ENCODE measurements at places on chromosomes 16 and 17.

DNA sequence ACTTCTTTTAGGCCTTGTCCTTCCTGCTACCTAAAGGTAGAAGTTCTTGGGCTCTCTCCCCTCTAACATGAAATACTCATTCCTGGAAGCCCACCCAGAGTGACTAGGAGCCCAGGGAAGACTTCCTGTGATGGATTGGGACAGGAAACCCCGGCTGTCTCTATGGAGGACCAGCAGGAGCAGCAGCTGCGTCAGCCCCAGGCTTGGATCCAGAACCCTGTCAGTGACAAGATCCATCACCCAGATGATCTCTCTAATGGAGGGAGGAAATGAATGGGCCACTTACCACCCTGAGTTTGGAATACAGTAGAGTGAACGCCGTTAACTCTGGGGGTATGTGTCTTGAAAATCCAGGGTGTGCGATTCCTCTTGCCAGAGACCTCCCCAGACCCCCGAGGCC is 195.7 kb upstream of the WSCD1 start:
- no peak for DNase-seq

- no peak for DNase-seq
Observed at GRCh38 chr17:71500761-71501555, 619.9 kb upstream of the SOX9 start.

- DNase-seq, result no peak
Observed at GRCh38 chr17:27793906-27794569, 6.3 kb downstream of the NOS2 start.

DNA sequence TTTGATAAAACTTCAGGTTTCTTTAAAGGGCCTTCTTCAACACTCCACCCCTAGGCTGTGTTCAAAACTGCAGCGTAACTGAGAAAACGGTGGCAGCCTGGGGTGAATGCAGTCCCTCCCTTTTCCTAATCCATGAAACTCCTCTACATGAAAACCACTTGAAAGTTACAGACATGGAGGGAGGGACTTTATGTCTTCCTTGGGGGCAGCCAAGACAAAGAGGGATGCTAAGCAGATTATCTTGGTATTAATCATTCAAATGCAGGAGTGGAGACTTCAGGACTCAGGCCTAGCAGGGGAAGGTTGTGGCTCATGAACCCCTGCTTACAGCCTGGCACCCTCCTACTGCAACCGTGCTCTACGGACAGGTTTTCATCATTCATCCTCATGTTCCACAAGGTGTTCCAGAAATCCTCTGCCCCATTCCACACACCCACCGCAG is 46.8 kb downstream of the RNF112 start:
- DNase-seq, result no peak

DNA sequence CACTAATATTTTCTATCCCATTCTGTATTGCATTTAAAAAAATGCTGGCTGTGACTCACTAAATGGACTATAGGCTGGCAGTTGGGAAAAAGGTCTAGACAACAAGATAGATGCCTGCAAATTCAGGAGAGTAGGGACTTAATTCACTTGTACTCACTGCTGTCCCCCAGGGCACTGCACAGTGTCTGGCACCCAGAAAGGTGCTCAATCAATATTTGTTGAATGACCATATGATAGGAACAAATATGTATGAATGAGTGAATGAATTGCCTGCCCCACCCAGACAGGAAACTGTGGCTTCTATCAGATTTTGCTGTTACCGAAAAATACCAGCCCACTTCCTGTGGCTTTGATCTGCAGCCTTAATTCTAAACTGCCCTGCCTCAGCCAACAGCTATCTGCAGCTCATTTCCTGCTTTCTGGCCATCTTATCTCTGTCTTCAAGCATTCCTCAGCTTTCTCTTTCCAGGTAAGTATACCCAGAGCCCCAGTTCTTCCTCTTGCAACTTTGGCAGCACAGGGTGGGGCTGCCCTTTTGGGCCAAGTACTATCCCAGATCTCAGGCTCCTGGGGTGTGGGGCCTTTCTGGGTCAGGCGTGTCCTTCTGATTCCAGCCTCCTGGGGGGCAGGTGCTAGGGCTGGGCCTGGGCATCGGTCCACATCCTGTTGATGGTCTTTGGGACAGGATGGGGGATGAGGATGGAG is 15.3 kb upstream of the TNS4 start:
- DNase-seq, result peak; percentile 65
